Fibroblast of the aortic adventitia (primary cell): ENCODE measurements at places on chromosomes 6 and 20. TPM values are rescaled to one million over a fixed set of nuclear protein-coding genes. Genes with fewer than 3 reads are reported as not detected.

- DNase-seq = peak; percentile 68
Observed at GRCh38 chr6:2611092-2611491, 139.6 kb downstream of the MYLK4 start.

DNA sequence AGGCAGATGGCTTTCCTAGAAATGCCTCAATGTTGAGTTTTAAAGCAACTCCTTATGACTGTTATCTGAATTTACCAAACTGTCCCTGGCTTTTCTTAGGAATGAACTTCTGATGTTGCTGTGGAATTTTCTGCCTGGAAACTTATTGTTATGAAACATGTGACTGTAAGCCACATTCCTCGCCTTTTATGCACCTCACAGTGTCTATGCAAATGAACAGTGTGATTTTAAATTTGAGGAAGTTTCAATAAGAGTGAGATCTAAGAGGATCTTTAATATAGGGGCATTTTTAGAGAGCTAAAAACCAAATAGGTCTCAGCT, 2.4 kb upstream of the CCR6 start:
- no peak for DNase-seq

RFX6 gene
- total RNA-seq = not detected in 2 replicates

DNA sequence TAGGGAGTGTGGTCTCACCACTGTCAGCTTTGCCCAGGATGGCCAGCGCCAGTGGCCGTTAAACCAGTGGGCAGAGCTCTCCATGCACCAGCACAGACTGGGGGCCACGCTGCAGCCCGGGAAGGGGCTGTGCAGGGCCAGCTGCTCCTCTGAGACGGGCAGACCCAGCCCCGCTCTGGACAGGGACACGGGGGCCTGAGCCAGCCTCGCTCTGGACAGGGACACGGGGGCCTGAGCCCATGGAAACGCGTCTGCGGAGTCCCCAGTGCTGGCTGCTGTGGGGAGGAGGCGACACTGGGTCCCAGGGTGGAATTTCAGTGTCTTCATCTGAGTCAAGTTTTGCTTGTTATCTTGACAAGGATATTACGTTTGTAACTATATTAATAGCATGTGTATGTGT, 402.7 kb downstream of the CDH4 start:
- no peak for DNase-seq

- DNase-seq = no peak
Observed at GRCh38 chr6:141561154-141561553, 571.6 kb upstream of the GJE1 start.

TRIM10 gene
- total RNA-seq = not detected in 2 replicates

MAP3K5 gene
- 1.9 and 15.5 TPM in 2 replicates for total RNA-seq

GRCh38 chr6:135983718-135984343, 132.3 kb downstream of the PDE7B start:
- peak; percentile 37 for DNase-seq

- no peak for DNase-seq
Observed at GRCh38 chr20:19078448-19079373, 133.7 kb upstream of the SLC24A3 start.

DNA sequence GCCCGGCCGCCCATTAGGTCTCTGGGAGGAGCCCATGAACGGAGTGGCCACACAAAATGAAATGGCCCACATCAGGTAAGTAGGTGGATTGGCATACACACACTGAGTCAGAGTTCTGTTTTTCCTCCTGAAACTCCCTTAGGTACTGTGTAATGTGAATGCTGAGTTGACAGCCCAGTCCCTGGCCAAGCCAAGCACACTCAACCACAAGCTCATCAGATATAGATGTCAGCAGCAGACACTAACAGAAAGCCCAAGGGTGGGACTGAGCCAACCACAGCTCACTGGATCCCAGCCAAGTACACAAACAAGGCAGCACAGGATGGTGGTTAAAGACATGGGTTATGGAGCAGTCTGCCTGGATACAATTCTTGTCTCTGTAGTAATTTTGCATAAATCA, 403.4 kb downstream of the GJA1 start:
- DNase-seq = peak; percentile 95

DNA sequence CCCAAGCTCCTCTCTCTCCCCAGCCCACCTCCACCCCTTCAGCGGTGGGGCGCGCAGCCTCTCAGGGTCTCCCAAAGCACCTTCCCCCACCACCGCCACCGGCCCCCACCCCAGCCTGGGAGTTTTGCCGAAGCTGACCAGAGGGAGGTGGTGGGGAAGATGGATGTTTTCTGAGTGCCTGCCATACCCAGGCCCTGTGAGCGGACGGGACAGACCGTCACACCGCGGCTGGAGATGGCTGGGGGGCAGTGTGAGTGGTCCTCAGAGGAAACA, 5.7 kb downstream of the C20orf204 start:
- no peak for DNase-seq

ERVFRD-1 gene
- total RNA-seq = not detected in 2 replicates

DNA sequence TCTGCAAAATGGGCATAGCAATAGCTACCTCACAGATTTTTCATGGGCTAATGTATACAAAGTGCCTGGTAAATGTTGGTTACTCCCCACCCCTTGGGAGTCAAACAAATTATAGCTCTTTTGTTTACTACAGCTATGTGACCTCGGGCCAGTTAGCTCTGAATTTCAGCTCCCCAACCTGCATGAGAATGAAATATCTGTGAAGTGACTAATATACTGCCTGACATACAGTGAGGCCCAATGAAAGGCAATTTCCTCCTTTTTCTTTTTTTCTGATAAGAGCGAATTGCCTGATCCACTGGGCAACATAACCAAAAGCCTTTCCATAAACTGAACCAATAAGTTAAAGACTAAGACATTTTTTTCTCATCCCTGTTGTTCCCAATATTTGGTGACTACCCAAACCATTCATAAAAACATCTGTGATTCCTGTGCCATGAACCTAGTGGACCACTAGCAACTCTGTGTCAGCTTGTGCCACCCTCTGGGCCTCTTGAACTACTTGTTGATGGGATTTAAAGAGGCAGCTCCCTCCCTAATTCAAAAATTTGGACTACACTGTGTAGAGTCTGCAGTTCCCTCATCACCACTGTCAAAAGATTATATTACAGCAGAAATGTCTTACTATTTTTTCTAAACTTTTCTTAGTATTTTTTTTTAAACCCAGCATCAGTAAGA, 91.9 kb upstream of the TMEM30A start:
- DNase-seq = peak; percentile 40

GRCh38 chr6:93424303-93425064, 5.1 kb upstream of the EPHA7 start:
- peak; percentile 21 for DNase-seq

RHAG gene
- total RNA-seq = not detected in 2 replicates

- DNase-seq = no peak
Observed at GRCh38 chr6:135004399-135004798, 50.2 kb downstream of the HBS1L start.

DNA sequence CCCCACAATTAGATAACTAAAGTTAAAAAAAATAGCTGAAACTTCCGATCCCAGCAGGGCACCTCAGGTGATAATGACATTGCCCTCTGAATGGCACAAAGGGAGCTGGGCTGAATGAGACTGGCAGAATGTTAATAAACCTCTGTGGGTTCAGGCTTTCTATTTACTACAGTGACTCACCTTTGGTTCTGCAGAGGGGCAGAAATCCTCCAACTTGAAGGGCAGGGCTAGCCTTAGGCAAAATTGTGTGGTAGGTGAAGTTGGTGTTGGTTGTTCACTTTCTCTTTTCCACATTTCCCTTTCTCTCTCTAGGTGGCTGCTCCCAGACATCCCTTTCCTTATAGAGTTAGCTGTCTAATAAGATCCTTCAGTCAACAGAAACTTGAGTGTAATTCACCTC, 625.2 kb downstream of the EPM2A start:
- DNase-seq = no peak

DNA sequence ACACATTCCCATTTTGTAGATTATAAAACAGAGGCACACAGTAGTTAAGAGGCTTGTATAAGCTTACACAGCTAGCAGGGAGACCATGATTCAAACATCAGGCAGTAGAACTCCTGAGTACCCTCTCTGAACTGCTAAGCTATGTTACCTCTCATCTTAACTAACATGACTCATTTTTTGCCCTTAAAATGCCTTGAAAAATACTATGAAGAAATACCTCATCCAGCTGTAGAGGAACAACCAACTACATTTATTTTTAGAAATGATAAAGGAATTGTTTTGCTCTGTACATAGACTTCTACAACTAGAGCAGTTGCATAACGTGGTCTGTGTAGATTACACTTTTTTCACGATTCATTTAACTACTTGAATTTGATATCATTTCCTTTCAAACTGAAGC, 102.1 kb downstream of the FLRT3 start:
- DNase-seq = peak; percentile 83

OR12D3 gene
- not detected in 2 replicates for total RNA-seq

COL21A1 gene
- 29.0 and 29.5 TPM in 2 replicates for total RNA-seq

APOBEC2 gene
- 0.16 TPM in 1 of 2 replicates, not detected in the other for total RNA-seq

DNA sequence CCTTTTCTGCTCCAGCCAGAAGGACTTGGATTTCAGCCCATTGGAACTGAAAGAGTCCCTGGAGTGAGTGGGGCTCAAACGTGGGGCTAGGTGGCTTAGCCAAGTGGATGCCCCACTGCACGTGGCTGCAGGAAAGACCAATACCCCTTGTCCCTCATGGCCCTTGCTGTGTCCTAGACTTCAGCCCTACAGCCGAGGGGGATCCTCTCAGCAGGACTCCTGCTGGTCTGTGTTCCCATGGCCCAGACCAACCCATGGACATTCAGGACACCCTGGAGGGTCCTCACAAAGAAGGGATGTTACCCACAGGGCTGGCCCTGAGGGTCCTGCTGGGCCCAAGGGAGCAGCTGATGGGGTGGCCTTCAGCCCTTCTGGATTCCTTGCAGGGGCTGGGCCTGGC, 30.0 kb upstream of the PHACTR3 start:
- DNase-seq = no peak

DNA sequence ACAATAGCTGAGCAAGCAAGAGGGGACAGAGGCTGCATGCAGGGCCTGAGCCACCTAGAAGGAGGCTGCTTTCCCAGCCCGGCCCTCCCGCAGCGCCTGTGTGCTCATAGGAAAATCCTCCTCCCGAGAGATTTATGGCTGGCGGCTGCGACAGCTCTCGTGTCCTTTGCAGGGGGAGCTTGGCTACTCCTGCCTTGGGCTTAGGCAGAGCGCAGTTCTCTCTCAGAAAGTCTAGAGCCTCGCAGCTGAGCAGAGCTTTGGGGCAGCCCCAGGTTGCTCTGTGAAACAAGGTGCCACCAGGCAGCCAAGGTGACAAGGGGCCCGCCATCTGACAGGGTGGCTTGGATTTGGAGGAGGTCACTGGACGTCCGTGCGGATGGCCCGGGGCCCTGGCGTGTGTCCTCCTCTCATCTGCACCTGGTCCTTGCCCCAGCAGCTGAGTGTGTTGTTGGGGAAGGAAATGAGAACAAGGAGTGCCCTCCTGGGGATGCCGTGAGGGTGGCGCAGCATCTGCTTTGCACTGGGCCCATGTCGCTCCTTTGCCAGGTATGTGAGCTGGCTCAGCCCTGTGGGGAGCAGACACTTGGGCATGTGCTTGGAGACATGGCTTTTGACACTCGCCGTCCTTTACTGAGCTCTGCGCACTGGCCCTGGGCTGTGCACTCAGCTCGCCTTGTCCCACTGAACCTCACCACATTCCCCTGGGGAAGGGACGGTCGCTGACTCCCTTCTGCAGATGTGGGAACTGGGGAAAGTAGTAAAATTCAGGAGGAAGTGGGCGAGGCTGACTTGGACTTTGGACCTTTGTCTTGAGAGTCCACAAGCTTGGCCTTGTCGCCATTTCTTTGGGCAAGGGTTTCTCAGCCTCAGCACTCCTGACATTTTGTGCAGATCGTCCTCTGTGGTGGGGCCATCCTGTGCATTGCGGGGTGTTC, 41.9 kb downstream of the EDN3 start:
- no peak for DNase-seq

GRCh38 chr6:47512872-47513271, 35.3 kb downstream of the CD2AP start:
- DNase-seq = no peak

BPIFB1 gene
- not detected in 2 replicates for total RNA-seq

GRCh38 chr20:48795732-48796131, 32.1 kb downstream of the PREX1 start:
- DNase-seq = peak; percentile 25

NCOA7 gene
- total RNA-seq = 41.7 and 90.3 TPM in 2 replicates

- DNase-seq = peak; percentile 56
Observed at GRCh38 chr6:142819603-142820337, 125.2 kb downstream of the HIVEP2 start.

GRCh38 chr6:90110971-90111370, 185.7 kb downstream of the BACH2 start:
- no peak for DNase-seq
